ENCODE measurements at places on chromosomes 4 and X.

GRCh38 chrX:103927030-103927429, 35.4 kb upstream of the TMSB15B start:
- DNase-seq, result no peak

- no peak for DNase-seq
Observed at GRCh38 chr4:116015062-116015461, 901.6 kb upstream of the NDST4 start.

- DNase-seq, result no peak
Observed at GRCh38 chr4:157293673-157294072, 73.1 kb downstream of the GRIA2 start.

DNA sequence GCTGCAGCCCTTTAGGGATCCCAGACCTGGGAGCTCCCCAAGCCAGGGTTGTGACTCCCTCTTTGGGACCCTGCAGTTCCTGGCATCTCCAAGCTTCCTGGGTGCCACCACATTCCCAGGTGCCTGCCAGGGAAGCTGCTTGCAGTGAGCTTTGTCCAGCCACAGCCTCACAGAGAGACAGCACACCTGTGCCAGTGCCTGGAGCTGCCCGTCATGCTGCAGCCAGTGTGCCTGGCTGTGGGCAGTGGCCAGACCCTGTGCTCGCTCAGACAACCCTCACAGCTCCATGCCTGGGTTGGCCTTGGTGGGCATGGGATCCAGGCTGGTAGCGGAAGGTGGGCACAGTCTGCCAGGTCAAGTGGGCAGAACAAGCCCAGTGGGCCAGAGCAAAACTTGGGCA, 36.0 kb downstream of the TMPRSS11A start:
- no peak for DNase-seq

DNA sequence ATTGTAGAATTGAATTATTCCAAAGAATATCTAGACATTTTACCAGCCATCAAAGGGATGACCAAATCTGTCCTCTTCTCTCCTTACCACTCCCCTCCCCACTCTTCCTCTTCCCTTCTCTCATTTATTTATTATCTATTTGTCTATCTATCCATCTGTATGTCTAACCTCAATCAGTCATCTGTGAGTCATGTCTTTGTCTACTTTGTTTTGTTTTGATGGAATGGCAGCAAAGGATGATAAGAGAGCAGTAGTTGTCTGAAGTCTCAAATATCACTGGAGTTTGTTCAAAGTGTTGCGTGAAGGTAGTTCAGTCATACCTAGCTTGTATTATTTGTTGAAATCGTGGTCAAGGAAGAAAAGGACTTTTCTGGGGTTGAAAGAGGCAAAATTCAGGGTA, 34.7 kb upstream of the PGRMC2 start:
- DNase-seq, result no peak

DNA sequence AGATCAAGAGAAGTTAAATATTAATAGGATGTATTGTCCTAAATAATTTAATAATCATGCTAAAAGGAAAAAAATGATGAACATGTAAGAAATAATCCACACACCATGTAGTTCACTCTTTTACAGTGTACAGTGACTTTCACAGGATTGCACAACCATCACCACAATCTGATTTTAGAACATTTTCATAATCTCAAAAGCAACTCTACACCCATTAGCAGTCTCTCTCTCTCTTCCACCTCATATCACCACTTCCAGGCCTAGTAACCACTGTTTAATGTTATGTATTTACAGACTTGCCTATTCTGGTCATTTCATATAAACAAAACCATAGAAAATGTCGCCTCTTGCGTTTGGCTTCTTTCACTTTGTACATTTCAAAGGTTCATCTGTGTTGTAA, 153.4 kb downstream of the FSTL5 start:
- no peak for DNase-seq

- peak; percentile 39 for DNase-seq
Observed at GRCh38 chrX:154313147-154313546, 17.6 kb downstream of the TKTL1 start.

DNA sequence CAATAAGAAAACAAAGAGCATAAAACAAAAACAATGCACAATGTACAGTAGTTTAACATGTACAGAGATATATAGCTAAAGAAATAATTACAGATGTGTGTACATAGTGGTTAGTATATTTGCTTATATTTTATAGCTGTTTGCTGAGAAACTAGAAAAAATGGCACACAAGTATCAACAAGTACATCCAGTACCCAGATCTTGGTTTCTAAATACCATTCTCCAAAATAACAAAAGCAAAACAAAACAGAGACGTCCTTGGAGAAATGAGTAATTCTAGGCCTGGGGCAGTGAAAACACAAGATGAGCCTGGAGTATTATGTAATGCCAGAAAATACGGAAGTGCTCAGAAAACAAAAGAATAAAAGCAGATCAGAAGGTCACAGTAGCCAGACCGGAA, 189.6 kb downstream of the TMEM47 start:
- DNase-seq, result no peak

- DNase-seq, result no peak
Observed at GRCh38 chr4:26596843-26597242, 13.0 kb downstream of the TBC1D19 start.

DNA sequence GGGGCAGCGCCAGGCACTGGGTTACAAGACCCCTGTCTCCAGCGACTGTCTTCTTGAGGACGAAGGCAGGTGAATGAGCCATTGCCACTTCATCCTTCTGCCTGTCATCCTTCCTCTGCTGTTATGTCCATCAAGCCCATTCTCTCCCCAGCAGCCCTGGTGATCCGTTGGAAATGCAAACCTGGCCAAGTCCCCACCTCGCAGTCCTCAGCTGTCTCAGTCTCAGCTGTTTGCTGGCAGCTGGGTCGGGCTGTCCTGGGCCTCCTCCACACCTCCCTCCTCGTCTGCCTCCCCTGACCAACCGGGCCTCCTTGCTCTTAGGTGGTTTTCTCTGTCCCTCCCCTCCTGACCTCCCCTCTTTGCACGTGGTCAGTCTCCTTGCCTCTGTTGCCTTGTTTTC, 38.0 kb downstream of the PTTG2 start:
- no peak for DNase-seq

Data from stimulated activated CD4-positive, alpha-beta T cell treated with anti-CD3 and anti-CD28 coated beads, Interleukin-1b, Interleukin-23, amount 100 ng/mL, for 48 hours (primary cell).